NCI-H2107 (cell line): ENCODE measurements at places on chromosomes 3 and 15.

DNA sequence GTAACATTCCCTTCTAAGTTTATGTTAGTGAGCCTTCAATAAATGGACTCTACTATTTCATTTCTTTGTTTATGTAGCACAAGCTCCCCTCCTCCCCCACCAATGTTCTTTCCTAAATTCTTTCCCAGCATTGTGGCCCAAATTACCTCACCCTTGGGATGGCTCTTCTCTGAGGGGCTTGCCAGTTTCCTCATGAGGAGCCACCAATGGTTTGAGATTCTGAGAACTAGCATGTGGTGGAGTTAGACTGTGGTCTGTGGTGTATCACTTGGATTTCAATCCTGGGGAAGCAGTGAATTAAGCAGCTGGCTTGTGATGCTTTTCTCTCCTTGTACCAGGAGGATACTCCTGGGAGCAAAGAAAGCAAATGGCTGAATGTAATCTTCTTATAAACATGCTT, 50.0 kb upstream of the NPHP3 start:
- DNase-seq: no peak

DNA sequence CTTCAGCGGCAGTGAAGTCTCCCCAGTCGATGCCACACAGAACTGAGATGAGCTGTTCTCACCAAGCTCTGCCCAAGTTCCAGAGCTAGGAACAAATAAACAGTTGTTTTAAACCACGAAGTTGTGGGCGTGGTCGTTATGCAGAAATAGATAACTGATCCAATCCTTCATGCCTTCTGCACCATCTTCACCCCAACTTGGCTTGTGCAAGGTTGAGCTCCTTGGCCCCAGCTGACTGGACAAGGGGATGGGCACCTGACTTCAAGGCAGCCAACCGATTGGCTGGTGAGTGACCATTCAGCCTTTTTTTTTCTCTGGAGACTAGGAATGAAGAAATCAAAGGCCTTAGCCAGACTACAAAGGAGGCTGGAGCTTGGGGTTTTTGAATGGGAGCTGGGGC, 23.9 kb downstream of the LINGO1 start:
- no peak for DNase-seq

GRCh38 chr3:184788751-184789150, 23.2 kb upstream of the VPS8 start:
- no peak for DNase-seq

- no peak for DNase-seq
Observed at GRCh38 chr3:107765524-107765923, 242.8 kb downstream of the BBX start.

- no peak for DNase-seq
Observed at GRCh38 chr3:162211470-162211869, 714.9 kb downstream of the OTOL1 start.

GRCh38 chr3:196431181-196432136, 768 bp downstream of the UBXN7 start:
- DNase-seq: no peak

- DNase-seq: no peak
Observed at GRCh38 chr3:23452408-23452807, 249.3 kb downstream of the UBE2E2 start.

DNA sequence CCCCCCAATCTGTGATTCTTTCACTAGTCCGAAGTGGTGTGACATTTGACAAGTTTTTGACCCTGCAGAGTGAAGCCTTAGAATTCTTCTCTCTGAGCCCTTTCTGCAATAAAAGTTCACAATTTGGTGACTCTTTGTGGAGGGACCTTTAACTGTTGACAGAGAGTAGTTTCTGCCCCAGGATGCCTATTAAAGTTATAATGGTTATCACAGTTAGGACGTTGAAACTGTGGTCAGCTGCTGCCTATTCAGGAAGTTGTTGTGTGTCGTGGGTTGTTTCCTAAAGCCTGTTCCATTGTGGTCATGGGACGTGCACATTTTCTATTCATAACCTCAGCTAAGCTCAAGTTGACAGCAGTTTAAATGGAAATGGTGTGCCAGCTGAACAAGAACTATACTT, 274.5 kb downstream of the NEK10 start:
- DNase-seq: no peak

DNA sequence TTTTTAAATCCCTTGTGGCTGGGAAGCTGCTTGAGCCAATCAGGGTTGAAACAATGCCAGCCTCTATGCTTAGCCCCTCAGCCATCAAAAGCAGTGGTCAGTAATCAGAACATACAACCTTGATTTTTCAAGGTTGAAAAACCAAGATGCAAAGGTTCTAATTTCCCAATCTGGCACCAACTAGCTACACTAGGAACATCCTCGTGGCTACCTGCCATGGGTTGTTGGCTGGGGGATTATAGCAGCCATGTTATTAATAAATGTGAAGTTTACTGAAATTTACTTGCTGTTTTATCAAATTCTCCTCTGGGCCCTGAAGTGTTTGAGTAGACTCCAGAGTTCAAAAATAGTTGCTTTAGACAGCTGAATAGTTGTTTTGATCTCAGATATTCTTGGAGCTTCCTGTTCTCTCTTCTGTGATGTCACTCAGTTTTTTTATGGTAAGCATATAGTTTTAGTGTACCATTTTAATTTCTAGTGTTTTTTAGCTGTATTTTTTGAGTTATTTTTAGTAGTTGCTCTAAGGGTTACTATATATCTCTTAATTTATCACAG, 31.9 kb downstream of the PCCB start:
- DNase-seq: no peak

DNA sequence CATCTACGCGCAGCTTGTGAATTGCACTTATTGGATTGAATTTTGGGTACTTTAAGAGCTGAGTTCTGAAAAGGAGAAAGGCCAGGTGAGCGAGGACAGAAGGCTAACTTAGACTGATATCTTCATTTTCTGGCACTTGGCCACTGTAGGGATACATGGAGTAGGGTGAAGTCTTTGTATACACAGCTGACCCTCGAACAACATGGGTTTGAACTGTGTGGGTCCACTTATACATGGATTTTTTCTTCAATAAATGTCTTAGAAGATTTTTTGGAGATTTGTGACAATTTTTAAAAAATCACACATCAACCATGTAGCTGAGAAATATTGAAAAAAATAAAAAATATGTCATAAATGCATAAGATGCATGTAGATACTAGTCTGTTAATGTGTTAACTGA, 18.3 kb downstream of the PTPRG start:
- no peak for DNase-seq

DNA sequence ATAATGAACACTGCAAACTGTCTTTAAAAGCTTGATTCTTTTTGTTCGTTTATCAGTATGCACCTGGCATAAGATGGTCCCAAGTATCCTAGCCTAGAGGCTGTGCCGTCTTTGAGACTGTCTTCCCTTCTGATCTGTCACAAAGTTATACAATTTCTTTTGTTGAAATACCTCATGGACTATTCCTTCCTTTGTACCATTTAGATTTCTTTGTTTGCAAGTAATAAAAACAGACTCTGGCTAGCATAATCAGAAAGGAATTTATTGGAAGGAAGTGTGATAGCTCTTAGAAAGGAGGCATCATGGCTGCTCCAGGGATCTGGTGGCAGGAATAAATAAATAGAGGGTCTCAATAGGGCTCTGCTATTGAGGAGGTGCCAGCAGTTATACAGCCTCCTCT, 280.4 kb downstream of the SLC9A9 start:
- no peak for DNase-seq

DNA sequence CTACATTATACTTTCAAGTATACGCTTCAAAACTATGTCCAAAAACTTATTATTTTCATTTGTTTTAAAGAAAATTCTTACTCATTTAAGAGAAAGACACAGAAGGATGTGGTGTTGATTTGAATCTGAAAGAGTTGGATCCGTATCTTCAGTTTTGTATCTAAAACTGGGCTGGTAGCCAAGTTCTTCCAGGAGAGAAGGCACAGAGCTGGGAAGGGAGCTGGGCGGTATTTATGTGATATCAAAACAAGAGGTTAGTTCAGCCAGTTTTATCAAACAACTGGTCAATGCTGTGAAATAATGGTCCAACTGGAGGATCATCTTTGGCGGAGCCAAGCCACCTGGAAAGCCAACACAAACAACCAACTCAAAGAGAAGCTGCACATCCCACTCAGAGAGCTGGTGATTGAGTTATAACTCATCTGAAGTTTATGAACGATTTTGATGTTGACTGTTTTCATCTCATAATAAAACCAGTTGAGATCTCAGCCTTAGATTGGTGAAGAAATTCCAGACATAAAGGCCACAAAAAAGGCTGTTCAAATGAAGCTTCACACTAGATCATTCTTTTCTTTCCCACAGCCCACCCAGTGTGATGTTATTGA, 489.6 kb upstream of the RASGRP1 start:
- DNase-seq: no peak

- DNase-seq: no peak
Observed at GRCh38 chr3:23377928-23378672, 175.0 kb downstream of the UBE2E2 start.

DNA sequence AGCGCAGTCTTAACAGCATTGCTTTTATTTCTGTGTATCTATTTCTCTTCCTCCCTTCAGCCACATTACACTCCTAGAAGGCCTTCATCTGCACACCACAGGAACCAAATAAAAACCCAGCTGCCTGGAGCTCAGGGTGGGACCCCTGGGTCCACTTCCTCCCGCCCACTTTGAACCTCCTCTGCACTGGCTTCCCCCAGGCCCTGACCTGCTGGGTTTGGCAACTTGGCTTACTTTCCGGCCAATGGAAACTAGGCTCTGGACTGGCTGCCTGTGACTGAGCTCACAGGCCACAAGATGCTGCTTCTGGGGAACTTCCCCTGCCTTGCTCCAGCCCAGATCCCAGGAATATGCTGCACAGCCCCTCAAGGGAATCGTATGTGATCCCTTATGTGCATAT, 89.8 kb downstream of the SEMA5B start:
- DNase-seq: no peak
